ENCODE measurements at places on chromosomes 1 and 21.

DNA sequence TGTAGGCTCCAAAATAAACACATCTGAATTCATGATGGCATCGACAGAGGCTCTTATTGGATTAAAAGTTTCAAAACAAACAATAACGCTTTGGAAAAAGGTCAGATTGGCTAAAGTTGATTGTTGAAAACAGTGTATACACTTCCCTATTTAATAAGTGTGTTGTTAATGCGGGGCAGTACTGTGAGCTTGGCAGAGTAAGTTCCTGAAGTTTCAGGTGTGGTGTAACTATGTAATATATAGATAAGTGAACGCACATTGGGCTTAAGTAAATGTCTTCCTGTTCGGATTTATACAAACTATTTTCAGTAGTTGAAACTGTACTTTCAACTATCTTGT lies 810 bp downstream of the ZBTB37 start:
- DNase-seq: no peak

- no peak for DNase-seq
Measured at GRCh38 chr1:2352897-2353550, 38.3 kb downstream of the MORN1 start.

- no peak for DNase-seq
Measured at GRCh38 chr1:1540818-1541628, 599 bp upstream of the TMEM240 start.

GRCh38 chr1:6343506-6344405 lies 49.8 kb downstream of the ACOT7 start:
- DNase-seq: peak; percentile 53

- DNase-seq: peak; percentile 48
Measured at GRCh38 chr1:167936930-167937708, at the start of gene MPC2. MPC2 (minus strand) TSS chr1:167937072; CDS start chr1:167935841, 1,231 bp downstream.

DNA sequence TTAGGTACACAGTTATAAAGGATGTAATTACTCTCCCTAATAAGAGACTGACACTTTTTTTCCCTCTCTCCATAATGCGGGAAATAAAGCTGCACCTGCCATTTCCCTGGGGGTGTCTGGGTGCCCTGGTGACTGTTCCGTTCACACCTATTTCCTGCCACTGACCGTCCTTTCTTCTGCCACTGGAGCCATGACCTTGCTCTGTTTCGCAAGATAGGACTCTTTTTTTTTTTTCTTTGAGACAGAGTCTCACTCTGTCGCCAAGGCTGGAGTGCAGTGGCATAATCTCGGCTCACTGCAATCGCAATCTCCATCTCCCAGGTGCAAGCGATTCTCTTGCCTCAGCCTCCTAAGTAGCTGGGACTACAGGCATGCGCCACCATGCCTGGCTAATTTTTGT lies 66.1 kb upstream of the SERBP1 start:
- DNase-seq: no peak

DNA sequence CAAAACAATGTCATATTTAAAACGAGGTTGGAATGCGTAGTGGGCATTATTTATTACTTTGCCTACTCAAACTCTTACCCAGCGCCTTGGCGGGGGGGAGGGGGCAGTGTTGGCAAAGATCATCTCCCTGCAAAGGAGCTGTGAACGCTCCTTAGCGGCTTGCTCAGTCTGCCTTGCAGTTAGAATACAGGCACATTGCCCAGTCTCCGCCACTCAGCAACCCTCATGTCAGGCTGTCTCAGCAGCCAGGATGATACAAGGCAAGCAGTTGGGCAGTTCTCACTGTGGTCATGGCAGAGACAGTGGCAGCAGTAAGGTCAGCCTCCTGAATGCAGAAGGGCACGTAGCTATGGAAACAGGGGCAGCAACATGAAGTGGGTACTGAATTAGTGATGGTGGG lies 170.4 kb upstream of the KCNK2 start:
- DNase-seq: no peak

GRCh38 chr1:230067871-230068620 lies 1.0 kb downstream of the GALNT2 start:
- DNase-seq: no peak

- no peak for DNase-seq
Measured at GRCh38 chr1:5296095-5296494, 641.7 kb downstream of the AJAP1 start.

- DNase-seq: no peak
Measured at GRCh38 chr1:25620211-25620610, 3.6 kb downstream of the MAN1C1 start.

GRCh38 chr1:114510274-114511031 lies 550 bp downstream of the TRIM33 start:
- no peak for DNase-seq

DNA sequence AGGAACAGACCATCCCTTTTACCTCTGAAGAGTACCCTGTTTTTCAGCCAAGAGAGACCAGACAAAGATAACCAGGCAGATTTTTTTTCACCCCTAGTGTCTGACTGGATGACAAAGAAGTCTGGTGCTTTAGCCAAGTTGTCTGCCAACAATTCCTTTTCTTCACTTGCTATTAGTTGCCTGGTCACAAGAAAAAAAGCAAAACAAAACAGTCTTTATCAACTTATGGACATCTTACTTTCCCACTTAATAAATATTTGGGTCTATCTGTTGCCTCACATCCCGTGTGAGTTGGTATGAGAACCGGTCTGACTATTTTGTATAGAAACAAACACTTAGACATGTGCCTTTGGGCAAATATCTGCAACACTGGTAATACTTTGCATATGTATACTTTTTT lies 662.9 kb downstream of the PLPP3 start:
- peak; percentile 61 for DNase-seq

DNA sequence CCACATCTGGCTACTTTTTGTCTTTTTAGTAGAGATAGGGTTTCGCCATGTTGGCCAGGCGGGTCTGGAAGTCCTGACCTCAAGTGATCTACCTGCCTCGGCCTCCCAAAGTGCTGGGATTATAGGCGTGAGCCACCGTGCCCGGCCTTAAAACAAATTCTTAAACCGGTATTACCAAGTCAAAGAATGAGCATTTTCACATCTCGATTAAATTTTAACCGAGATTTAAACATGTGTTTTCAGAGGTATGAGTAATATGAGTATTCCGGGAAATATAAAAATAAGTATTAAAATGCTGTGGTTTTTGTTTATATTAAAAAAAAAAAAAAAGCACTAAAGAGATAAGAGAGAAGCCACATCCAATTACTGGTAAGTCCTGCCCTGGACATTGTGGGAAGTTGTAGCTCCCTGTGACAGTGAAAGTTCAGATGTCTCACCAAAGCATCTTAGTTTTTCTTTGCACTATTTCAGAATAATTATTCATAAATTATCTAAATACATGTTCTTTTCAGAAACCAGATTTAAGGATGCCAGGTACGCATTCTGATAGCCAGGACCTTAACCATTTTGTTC lies 24.9 kb downstream of the ZNF281 start:
- no peak for DNase-seq

GRCh38 chr1:98030483-98030882 lies 109.6 kb upstream of the DPYD start:
- peak; percentile 38 for DNase-seq

DNA sequence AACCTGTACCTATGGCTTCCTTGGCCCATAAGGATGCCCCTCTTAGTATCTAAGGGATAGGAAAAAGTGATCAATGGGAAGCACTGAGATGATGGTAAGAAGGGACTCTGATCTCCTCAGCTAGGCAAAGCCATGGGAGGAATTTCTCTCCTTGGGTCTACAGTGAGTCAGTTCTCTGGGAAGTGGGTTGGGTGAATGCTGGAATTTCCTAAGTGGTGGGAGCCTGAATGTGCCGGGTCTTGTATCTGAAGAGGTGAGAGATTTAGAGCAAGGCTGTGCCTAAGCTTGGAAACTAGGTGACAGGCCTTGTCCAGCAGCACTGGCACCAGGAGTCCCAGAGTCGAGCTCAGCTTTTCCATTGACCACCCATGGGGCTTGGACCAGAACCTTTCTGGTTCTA lies 96.3 kb upstream of the SLC2A1 start:
- DNase-seq: no peak

DNA sequence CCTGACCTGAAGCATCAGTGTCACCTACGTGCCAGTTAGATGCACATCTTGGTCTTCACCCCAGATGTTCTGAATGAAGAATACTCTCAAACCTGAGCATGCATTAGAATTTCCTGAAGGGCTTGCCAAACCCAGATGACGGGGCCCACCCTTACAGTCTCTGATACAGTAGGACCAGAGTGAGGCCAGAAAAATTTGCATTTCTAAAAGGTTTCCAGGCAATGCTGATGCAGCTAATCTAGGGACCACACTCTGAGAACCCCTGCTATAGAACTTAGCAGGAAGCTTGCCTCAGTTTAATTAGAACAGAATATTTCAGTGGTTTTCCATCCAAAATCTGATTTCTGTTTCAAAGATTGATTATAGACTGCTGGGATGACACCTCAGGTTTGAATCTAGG lies 9.9 kb upstream of the CTBS start:
- no peak for DNase-seq

GRCh38 chr1:228463559-228464455 lies 23.4 kb upstream of the RNF187 start:
- DNase-seq: no peak

DNA sequence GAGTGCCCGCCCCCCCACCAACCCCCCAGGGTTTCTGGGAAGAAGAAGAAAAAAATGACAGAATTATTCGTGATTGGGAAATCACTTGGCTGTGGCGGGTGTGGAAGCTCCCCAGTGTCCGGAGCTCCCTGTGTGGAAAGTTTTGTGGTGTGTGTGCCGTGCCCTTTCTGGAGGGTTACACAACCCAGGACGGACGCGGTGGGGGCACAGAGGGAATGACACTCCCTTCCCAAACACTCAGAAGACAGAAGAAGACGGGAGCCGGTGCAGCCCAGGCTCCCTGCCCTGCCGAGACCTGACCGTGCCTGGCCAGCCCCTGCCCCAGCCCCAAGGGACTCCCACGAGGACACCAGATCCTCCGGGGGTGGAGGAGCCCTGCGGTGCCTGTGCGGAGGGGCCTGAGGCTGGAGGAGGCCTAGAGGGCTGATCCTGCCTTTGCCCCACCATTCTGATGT lies 33.0 kb upstream of the ADARB1 start:
- peak; percentile 87 for DNase-seq

- DNase-seq: no peak
Measured at GRCh38 chr1:233157245-233157644, 138.3 kb downstream of the PCNX2 start.

GRCh38 chr1:9248341-9249262 lies 14.0 kb downstream of the H6PD start:
- DNase-seq: no peak

DNA sequence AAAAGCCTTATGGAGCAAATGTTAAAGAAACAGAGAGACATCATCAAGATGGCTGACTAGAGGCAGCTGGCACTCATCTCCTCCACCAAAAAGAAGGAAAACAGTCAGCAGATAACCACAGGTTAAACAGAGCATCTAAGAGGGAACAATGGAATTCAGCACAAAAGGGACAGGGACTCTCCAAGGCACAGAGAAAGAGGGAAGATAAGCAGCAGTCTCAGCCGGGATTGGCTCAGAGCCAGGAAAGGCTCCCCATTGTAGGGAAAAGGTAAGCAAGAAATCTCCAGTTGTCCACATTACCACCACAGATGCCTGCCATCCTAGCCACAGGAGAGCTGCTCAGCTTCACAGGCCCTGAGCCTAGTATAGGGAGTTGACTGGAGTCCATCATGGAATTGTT lies 605.5 kb downstream of the SMYD3 start:
- DNase-seq: no peak

- no peak for DNase-seq
Measured at GRCh38 chr1:226203240-226203639, 16.7 kb upstream of the ACBD3 start.

- no peak for DNase-seq
Measured at GRCh38 chr1:1619917-1620361, 4.6 kb downstream of the MIB2 start.

DNA sequence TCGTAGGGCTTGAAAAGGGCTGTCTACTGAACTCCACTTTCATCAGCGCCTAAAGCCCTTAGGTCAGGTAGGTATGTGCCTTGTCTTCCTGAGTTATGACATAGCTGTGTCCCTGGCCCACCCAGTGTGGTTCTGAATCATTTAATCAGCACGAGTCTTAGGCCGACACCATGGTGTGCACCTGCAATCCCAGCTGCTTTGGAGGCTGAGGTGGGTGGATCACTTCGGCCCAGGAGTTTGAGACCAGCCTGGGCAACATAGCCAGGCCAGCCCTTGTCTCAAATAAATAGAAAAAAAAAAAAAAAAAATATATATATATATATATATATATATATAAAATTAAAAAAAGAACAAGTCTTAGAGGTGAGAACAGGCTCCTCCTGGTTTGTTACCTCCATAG lies 15.8 kb downstream of the LRRC71 start:
- DNase-seq: no peak

DNA sequence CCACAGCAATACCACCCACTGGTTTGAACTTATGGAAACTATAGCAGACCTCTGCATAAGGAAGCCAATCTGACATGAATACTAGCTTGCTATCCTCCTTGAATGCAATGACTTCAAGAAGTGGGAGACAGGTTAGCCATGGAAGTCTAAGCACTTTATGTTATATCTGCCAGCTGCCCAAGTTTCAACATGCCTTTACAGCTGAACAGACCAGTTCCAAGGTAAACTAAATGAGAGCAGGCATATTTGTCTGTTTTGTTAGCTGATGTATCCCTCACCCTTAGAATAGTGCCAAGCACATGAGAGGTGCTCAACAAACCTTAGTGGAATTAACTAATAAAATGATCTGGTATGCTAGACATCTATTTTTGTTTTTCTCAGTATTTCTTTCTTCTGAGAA lies 65.1 kb downstream of the ALG14 start:
- no peak for DNase-seq

DNA sequence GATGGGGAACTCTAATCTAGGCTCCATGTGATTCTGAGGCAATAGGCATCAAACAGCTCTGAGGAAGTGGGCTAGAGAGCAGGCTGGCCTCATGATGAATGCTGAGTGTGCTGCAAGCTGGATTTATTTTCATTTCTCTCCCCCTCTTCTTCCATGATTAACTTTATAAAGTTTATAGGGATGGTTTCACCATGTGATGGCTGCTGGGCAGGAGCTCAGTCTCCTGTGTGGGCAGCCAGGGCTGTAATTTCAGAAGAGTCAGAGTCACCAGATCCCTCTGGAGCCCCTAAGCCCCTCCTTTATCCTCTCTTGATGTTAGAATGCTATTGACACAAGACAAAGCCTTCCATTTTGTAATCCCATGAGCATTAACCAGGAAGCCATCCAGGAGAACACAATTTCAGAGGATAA lies 143.6 kb downstream of the CNIH3 start:
- DNase-seq: peak; percentile 91

DNA sequence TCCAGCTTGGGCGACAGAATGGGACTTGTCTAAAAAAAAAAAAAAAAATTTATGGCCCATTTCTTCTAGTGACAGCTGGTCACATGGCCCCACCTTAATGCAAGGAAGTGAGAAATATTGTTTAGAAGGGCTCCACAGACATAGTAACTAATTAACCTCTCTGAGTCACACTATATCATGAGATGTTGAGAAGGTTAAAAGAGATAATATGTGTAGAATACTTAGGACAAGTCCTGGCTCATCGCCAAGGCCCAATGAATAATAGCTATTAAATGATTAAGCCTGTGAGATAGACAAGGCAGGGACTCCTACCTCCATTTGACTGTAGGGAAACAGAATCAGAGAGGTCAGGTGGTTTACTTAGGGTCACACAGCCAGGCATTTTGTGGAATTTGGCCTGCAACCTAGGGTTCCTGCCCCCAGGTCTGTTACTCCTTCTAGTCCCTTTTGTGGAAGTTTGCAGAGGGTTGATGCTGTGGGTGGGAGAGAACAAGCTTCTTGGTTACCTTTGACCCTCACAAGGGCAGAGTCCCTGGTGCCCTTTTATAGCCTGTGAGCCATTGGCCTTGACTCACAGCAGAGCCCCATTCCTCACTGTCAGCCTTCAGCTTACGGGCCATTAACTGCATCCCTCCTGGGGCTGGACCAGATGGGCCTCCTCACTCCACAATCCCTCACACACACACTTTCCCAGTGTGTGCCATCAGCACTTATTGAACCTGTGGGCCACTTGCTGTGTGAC lies 48.5 kb downstream of the OPRD1 start:
- DNase-seq: no peak

All from stromal cell of bone marrow (primary cell).